ENCODE measurements at places on chromosomes 13 and 19.

- no peaks in the 10 kb centered on the region for H3K27me3 ChIP-seq
- H3K4me1 ChIP-seq = no peaks in the 10 kb centered on the region
- no peak overlapping the region for H3K4me3 ChIP-seq
Observed at GRCh38 chr13:106518512-106518911, 16.9 kb downstream of the EFNB2 start.

- no peak for DNase-seq
- peaks cover 3% of the 10 kb centered on the region for H3K36me3 ChIP-seq
- no peak overlapping the region for H3K27ac ChIP-seq
- no peaks in the 10 kb centered on the region for H3K27me3 ChIP-seq
- H3K4me3 ChIP-seq = no peak overlapping the region
- no peaks in the 10 kb centered on the region for H3K4me1 ChIP-seq
Observed at GRCh38 chr19:32464279-32464678, 58.7 kb downstream of the DPY19L3 start.

- DNase-seq = no peak
- peaks cover 65% of the 10 kb centered on the region for H3K27me3 ChIP-seq
- peaks cover 18% of the 10 kb centered on the region for H3K4me1 ChIP-seq
- H3K27ac ChIP-seq = no peak overlapping the region
- no peaks in the 10 kb centered on the region for H3K36me3 ChIP-seq
Observed at GRCh38 chr19:46225558-46226004, 4.0 kb upstream of the IGFL1 start.

GRCh38 chr13:49219647-49220035 lies 497 bp upstream of the MLNR start:
- peaks cover 18% of the 10 kb centered on the region for H3K27me3 ChIP-seq
- DNase-seq = no peak
- H3K4me3 ChIP-seq = peak overlapping the region; percentile 55
- H3K27ac ChIP-seq = no peak overlapping the region
- H3K36me3 ChIP-seq = no peaks in the 10 kb centered on the region

DNA sequence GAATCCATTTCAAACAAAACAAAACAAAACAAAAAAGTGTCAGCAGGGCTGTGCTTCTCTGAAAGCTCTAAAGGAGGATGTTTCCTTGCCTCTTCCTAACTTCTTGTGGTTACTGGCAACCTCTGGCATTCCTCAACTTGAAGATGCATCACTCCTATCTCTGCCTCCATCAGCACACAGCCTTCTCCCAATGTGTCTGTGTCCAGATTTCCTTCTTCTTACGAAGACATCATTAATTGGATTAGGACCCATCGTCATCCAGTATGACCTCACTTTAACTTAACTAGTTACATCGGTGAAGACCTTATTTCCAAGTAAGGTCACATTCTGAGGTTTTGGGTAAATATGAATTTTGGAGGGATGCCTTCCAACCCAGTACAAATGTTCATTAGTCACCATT lies 33.8 kb upstream of the GTF2F2 start:
- H3K4me1 ChIP-seq = no peaks in the 10 kb centered on the region
- no peak overlapping the region for H3K4me3 ChIP-seq
- H3K27ac ChIP-seq = no peak overlapping the region
- no peaks in the 10 kb centered on the region for H3K36me3 ChIP-seq
- H3K27me3 ChIP-seq = no peaks in the 10 kb centered on the region

- no peak for DNase-seq
- H3K4me3 ChIP-seq = no peak overlapping the region
- no peaks in the 10 kb centered on the region for H3K36me3 ChIP-seq
- no peaks in the 10 kb centered on the region for H3K27me3 ChIP-seq
- H3K4me1 ChIP-seq = peaks cover 8% of the 10 kb centered on the region
- no peak overlapping the region for H3K27ac ChIP-seq
Observed at GRCh38 chr13:78084401-78084800, 165.8 kb upstream of the EDNRB start.

DNA sequence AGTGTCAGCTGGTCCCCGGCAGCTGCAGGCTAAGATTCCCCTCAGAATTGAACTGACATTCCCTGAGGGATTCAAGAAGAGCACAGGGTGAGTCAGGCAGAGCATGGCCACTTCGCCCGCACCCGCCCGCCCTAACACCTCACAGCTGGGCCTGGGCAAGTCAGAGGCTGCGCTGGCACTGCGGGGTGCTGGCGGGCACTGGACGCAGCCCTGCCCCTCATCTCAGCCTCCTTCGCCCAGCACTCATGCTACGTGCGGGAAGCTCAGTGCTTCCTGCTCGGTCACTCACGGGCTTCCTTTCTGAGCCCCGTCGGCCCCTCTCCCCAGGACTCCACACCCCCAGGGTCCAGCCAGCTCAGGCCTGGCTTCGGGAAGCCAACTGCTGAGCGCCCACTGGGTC lies 56.9 kb downstream of the MLLT1 start:
- peaks cover 68% of the 10 kb centered on the region for H3K36me3 ChIP-seq
- H3K4me3 ChIP-seq = no peak overlapping the region
- peaks cover 32% of the 10 kb centered on the region for H3K4me1 ChIP-seq

GRCh38 chr13:63910511-63910910 lies 2494.9 kb upstream of the PCDH20 start:
- no peaks in the 10 kb centered on the region for H3K27me3 ChIP-seq
- peaks cover 4% of the 10 kb centered on the region for H3K4me1 ChIP-seq
- no peaks in the 10 kb centered on the region for H3K36me3 ChIP-seq
- no peak overlapping the region for H3K27ac ChIP-seq

DNA sequence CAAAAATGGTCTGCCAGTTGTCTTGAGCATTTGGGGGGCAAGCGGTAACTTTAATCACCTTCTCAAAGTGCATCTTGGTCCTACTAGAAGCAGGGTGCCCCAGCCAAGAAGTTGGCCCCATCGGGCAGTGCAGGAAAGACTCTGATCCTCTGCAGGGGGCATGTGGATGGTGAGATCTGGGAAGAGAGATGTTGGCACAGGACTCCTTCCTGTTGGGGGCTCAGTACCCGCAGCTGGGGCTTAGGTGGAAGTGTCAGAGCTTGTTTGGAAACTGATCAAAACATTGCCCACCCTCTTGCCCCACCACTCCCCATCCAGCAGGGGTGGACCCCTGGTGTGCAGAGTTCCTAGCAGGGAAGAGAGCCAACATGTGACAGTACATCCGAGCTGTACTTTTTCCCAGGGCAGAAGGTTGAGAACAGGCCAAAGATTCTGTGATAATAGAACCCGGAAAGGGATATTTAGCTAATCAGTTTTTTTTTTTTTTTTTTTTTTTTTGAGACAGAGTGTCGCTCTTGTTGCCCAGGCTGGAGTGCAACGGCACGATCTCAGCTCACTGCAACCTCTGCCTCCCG lies 8.8 kb downstream of the RRAS start:
- no peak overlapping the region for H3K27ac ChIP-seq
- H3K4me1 ChIP-seq = peaks cover 25% of the 10 kb centered on the region
- no peak for DNase-seq
- H3K4me3 ChIP-seq = no peak overlapping the region
- peaks cover 11% of the 10 kb centered on the region for H3K36me3 ChIP-seq

DNA sequence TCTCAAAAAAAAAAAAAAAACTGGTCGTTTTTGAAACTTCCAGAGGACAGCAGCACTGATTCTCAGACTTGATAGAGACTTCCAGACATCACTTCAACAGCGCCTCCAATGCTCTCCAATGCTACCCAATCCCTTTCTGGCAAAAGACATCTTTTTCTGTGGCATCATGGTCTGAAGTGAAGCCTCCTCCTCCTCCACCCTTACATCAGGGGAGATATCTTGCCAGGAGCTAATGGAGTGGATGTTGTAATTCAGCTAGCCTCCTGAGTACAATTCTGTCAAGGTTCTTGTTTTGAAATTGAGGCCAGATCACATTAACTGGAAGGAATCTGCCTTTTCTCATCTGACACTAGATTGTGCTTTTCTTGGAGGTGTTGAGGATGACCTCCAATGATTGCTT lies 24.2 kb downstream of the FXYD5 start:
- DNase-seq = no peak
- H3K27me3 ChIP-seq = no peaks in the 10 kb centered on the region
- H3K4me1 ChIP-seq = no peaks in the 10 kb centered on the region
- H3K4me3 ChIP-seq = no peak overlapping the region

GRCh38 chr19:4831304-4831978 lies at the start of gene TICAM1:
Gene TICAM1, minus strand, starts transcription at chr19:4831712. Its CDS starts 13,335 bp downstream, at chr19:4818377.
- peaks cover 10% of the 10 kb centered on the region for H3K4me1 ChIP-seq
- peak within 1 kb of the TSS; percentile 96 for H3K4me3 ChIP-seq
- no peaks in the 10 kb centered on the region for H3K36me3 ChIP-seq
- DNase-seq = no peak

- no peak overlapping the region for H3K27ac ChIP-seq
- no peaks in the 10 kb centered on the region for H3K36me3 ChIP-seq
- H3K4me1 ChIP-seq = no peaks in the 10 kb centered on the region
- H3K4me3 ChIP-seq = no peak overlapping the region
Observed at GRCh38 chr13:76696370-76696769, 189.8 kb downstream of the KCTD12 start.

GRCh38 chr13:53015971-53016370 lies 12.6 kb upstream of the OLFM4 start:
- H3K27me3 ChIP-seq = no peaks in the 10 kb centered on the region
- H3K27ac ChIP-seq = no peak overlapping the region

DNA sequence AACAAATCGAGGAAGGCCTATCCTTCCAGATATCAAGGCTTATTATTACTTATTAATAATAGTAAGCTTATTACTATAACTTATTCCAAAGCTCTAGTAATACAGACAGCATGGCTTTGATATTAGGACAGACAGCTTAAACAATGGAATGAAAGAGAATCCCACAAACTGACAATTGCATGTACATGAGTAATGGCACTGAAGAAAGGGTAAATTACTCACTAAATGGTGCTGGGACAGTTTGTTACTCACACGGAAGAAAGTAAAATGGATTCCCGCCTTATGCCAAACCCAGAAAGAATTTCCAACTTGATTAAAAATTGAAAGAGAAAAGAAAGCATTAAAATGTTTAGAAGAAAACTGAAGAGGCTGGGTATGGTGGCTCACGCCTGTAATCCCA lies 60.3 kb downstream of the MIPEP start:
- no peak overlapping the region for H3K27ac ChIP-seq
- no peaks in the 10 kb centered on the region for H3K4me1 ChIP-seq
- no peak overlapping the region for H3K4me3 ChIP-seq
- no peak for DNase-seq
- H3K27me3 ChIP-seq = no peaks in the 10 kb centered on the region
